NCI-H1092 treated with DMSO at 0.1 percent for 48 hours (cell line): ENCODE measurements at places on chromosomes 11 and 22.

- DNase-seq = no peak
Observed at GRCh38 chr11:68266121-68266891, 5.5 kb downstream of the C11orf24 start.

DNA sequence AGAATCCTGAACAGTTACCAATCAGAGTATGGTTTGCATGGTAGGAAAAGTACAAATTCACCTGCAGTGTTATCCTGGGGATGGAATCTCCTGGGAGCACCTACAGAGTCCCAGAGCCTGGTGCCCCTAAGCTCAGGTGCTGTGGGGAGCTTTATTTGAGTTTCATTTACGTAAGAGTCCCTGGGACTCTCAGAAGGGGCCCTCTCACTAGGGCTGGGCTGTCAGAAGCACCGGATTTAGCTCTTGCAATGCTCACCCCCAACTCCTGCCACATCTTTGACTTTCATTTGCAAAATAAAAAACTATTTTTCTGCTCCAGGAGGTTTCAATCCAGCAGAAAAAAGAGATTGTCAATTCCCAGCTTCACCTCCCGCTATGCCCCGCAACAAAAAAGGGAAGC, 569.8 kb upstream of the B3GAT1 start:
- no peak for DNase-seq

DNA sequence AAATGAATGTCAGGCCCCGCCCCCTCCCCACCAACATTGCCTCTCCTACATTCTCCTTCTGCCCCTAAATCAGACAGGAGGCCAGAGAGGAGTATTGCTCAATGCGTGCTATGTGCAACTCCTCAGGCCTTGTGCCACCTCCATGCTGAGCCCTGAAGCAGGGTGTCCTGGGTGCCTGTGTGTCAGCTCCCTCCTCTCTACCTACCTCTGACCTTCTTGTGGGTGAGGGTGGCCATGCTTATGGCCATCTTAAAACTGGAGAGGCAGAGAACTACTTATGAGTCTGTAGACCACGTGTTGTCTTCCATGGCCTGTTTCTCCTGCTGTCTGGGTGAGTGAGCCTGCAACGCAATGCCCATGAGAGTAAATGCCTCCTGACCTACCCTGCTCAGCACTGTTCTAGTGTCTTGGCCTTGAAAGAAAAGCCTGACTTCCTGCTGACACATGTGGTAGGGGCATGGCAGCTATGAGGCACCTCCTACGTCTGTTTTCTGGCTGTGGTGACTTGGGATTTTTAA, 10.5 kb downstream of the MCAM start:
- no peak for DNase-seq

- no peak for DNase-seq
Observed at GRCh38 chr11:86140334-86140990, 71.6 kb upstream of the PICALM start.

GRCh38 chr11:59199546-59200422, 12.9 kb downstream of the MPEG1 start:
- peak; percentile 5 for DNase-seq

GRCh38 chr11:124884869-124885479, 12.7 kb downstream of the ROBO4 start:
- no peak for DNase-seq

GRCh38 chr11:64428693-64429092, 69.7 kb downstream of the RPS6KA4 start:
- no peak for DNase-seq

DNA sequence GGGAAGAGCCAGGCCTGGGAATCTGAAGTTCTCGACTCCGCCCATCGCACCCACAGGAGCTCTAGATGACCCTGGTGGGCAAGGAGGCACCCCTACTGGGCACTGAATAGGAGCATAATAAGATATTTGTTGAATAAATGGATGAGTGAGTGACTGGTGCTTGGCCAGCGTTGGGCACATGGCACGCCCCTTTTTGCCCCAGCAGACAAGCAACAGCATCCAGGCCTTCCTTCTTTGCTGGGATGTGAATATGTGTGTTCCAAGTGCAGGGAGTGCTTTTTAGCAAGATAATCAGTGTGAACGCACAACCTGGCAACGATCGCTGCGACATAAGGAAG, 443 bp upstream of the CELF1 start:
- no peak for DNase-seq

GRCh38 chr22:47394504-47395440, 632.3 kb downstream of the TBC1D22A start:
- DNase-seq = no peak

DNA sequence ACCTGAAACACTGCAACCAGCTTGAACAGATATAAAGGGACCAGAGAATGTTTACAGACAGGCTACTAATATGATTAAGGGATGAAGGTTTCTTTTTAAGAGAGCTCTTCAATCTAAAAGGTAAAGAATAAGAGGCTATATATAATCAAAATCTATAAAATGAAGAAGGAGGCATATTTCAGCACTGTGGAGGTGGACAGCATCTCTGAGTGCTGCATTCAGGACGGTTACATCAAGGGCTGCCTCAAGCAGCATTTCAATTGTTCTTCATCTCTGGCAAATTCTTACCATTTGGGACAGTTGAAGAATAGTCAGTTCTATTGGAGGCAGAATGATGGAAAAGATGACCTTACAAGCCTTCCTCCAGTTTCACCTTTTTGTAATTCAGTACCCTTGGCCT, 139.6 kb upstream of the LMO1 start:
- DNase-seq = no peak

GRCh38 chr22:32050678-32051515, 7.8 kb downstream of the SLC5A1 start:
- no peak for DNase-seq

DNA sequence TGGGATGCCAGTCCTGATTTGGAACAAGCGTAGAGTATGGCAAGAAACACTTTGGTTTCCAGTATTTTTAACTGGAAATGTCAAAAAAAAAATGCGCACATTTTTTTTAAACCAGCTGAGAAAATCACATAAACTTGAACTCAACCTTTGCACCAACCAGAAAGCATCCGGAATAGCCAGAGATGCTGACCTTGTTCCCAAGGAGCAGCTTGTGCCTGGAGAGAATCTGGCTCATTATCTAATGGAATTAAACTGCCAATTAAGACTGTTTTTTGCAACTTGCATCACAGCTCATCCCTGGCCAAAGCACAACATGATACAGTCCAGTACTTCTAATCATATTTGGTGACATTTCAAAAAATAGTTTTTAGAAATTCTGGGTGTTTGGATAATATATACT, 8.4 kb upstream of the ETS1 start:
- DNase-seq = no peak

DNA sequence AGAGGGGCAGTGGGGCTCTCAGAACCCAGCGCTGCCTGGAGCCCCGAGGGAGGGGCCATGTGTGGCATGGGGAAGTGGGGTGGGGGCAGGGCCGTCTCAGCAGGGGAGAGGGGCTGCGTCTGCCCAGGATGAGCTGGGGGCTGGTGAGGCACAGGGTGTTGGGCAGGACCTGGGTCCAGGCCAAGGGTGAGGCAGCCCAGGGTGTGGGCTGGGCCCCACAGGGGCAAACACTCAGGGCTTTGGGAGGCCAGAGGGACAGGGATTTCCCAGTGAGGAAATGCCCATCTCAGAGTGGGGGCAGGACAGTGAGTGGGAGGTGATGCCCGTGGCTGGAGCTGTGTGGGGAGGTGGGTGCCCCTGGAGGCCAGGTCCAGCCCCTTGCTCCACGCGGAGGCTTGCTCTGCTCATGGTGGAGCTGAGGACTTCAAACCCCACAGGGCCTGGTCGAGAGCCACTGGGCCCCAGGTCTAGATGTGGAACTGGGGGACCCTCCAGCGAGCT, 5.4 kb downstream of the PLXNB2 start:
- no peak for DNase-seq

GRCh38 chr11:94328587-94329080, 24.3 kb downstream of the IZUMO1R start:
- no peak for DNase-seq

- peak; percentile 84 for DNase-seq
Observed at GRCh38 chr22:42353883-42354727, 78.1 kb downstream of the NFAM1 start.

DNA sequence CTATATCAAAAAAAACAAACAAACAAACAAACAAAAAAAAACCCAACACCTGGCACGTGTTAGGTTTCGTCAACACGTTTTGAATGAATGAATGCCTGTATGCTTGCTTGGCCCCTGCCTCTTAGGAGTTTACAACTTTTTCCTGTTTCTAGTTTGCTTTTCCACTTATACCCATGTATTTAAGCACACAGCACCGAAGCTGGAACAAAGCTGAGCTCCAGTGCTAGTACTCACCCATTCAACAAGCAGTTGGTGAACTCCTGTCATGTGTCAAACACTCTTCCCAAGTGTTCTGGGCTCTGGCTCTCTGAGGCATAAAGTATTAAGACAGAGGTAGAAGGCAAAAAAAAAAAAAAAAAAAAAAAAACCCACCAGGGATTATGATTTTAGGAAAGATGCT, 599.3 kb downstream of the BUD13 start:
- DNase-seq = no peak

DNA sequence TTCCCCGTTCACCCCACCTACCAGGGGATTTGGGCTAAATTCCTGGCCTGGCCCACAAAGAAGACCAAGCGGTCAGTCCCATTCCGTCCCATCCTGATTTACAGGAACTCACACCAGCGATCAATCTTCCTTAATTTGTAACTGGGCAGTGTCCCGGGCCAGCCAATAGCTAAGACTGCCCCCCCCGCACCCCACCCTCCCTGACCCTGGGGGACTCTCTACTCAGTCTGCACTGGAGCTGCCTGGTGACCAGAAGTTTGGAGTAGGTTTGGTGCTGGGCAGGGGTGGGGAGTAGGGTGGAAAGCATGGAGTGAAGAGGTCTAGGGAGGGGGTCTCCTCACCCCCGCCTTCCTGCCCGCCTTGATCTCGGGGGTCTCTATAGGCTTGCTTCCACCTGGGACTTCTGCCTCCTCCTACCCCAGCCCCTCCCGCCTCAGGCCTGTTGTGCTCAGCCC, at the start of gene SERPING1:
SERPING1 (plus strand) TSS at position 225 of the 455 bp plus-strand sequence. CDS start 586 bp downstream, outside the sequence.
- no peak for DNase-seq

DNA sequence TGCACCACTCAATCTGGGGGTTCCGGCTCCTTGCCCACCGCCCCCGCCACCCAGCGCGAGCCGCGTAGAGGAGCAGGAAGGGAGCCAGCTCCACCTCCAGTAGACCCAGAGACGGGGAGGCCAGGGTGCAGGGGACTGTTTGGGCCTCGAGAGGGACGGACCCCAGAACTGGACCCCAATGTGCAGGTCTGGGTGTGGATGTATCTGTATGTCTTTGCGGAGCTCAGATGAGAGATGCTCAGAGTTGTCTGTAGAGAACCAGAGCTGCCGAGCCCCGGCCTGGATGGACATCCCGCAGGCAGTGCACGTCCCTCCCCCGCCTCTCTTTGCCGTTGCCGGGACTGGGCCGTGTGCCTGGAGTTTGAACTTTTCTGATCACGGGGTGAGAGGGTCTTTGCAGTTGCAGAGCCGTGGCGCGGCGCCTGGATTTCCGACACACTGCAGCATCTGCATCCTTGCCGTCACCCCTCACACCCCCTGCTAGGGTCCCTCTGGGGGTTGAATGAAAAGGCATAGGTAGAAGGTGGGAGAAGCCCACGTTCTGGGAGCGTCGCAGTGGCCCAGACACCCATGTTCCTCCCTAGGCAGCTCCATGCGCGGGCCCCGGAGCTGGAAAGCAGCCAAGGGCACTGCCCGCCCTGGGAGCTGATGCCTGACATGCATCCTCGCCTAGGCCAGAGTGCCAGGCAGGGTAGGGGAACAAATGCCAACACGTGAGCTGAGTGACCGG, 105.2 kb downstream of the KCNQ1 start:
- DNase-seq = no peak

DNA sequence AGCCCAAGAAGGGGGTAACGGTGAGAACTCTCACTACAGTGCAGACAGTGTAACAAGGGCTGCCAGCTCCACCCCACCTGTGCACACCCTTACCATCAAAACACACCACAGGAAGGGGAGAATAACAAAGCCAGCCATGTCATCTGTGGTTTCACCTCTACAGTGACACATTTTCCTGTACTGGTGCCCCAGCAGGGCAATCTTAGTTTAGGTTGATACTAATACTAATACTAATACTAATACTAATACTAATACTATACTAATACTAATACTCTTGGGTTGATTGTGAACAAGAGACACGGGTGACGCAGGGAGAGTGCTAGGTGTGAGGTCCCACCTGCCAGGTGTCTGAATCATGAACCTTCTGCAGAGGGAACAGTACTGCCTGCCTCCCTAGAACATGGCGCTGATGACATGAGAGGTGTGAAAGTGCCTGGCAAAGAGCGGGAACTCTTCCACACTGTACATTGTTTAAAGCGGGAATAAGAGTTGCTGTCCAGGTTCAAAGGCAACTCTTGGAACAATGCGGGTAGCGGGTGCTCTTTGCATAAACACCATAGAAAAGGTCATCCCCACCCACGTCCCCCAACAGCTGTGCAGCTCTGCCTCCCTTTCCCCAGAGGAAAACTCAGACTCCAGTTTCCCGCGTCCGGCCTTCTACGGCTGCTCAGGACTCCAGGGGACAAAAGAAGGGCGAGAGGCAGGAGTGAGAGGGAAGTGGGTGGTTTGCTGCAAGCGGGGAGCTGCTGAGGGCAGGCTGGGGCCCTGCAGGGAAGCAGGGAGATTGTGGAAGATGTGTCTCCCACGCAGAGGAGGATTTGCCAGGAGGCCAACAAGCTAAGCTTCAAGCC, 25.0 kb upstream of the TMPRSS4 start:
- no peak for DNase-seq

DNA sequence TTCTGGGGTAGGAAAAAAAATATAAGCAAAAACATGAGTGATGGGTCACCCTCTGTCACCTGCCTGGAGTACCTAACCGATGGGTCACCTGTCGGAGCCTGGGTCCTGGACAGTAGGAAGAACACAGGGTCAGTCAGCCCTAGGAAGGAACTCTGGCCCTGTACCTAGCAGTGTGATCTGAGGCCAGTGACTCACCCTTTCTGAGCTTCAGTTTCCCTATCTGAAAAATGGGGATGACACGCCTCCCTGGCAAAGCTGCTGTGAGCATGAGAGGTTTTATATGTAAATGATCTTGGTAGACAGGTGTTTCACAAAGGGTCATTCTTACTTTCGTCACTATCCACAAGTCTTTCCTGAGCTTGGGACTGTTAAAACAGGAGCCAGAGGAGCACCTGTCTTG, 182.0 kb downstream of the ST3GAL4 start:
- DNase-seq = no peak

DNA sequence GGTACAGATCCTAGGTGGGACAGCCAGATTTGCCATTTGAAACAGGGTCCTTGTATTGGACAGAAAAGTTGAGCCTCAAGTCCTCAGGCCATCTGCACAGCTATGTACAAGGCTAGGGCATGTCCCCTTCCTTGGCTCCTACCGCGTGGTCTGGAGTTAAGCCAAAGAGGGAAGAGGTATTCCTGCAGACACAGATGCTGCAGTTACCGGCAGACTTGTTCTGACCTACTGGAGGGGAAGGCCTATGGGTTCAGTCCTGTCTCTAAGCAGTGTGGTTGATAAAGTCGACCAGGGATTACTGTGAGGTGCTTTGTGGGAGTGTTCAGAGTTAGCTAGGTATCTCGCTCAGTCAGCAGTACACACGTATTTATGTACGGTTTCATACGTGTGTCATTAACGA, 180.6 kb downstream of the ADAMTS15 start:
- no peak for DNase-seq

DNA sequence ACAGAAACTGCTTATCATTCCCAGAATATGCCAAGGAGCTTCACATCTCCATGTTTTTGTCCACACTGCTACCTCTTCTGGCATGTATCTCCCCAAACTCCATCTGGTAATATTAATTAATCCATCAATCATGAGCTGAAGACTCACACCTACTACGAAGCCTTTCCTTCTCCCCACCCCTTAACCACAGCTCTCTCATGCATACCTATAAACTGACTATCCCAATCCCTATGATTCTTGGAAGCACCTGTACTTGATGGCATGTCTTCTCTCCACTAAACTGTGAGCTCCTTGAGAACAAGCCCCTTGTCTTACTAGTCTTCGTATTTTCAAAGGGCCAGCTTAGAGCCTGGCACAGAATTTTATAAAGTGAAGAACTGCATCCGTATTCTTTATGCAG, 47.3 kb downstream of the RELT start:
- DNase-seq = no peak
